Tibial nerve (tissue), 4 donors: ENCODE measurements at places on chromosomes 16 and 17. TPM values are rescaled to one million over a fixed set of nuclear protein-coding genes. Genes with fewer than 3 reads are reported as not detected.
A peak's percentile ranks its signal among the peaks of the same experiment; 100 is the strongest.

GRCh38 chr17:75240394-75241142 is 20.8 kb downstream of the GGA3 start:
- H3K4me3 ChIP-seq: no peak overlapping the region
- no peak for DNase-seq
- H3K27ac ChIP-seq: no peak overlapping the region
- no peaks in the 10 kb centered on the region for H3K27me3 ChIP-seq
- peaks cover 5% of the 10 kb centered on the region for H3K4me1 ChIP-seq
- H3K36me3 ChIP-seq: peaks cover 39% of the 10 kb centered on the region

DNA sequence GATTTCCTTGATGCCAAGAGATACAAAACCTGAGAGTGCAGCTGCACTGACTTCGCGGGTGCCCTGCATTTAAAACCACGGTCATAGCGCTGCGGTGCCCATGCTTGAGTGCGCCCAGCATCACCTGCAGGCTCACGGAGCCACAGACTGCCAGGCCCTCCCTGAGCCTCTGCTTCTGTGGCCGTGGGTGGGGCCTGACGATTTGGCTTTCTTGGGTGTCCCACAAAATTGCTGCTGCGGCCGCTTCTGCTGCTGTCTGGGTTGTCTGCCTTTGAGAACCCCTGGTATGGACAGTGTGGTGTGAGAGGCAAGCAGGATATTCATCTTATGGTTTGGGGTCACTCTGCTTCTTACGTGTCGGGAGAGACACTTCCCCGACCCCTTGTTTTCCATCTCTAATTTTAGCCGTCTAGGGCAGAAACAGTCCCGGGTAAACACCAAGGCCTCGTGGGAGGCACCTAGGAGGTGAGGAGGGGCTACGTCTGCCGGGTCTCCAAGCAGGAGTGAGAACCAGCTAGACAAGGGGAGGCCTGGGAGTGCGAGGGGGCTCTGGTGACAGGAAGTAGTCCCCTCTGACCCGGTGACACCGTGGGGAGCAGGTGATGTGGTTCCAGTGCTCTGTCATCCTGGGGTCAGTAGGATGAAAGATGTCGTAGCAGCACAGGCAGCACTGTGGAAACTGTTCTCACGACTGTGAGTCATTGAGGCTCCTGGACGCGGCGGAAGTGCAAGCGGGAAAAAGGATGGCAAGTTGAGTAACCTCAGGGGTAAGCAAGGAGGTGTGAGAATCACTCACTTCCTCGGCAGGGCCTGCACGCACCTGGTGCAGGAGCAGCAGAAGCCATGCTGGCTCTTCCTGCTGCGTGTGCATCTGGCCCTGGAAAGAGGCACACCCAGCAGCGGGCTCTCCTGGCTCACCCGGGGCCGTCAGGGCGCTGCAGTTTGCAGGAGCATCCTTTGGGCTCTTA is 176.3 kb downstream of the RPTOR start:
- H3K36me3 ChIP-seq: no peaks in the 10 kb centered on the region
- DNase-seq: no peak
- H3K4me1 ChIP-seq: peaks cover 14% of the 10 kb centered on the region
- no peak overlapping the region for H3K27ac ChIP-seq

DNA sequence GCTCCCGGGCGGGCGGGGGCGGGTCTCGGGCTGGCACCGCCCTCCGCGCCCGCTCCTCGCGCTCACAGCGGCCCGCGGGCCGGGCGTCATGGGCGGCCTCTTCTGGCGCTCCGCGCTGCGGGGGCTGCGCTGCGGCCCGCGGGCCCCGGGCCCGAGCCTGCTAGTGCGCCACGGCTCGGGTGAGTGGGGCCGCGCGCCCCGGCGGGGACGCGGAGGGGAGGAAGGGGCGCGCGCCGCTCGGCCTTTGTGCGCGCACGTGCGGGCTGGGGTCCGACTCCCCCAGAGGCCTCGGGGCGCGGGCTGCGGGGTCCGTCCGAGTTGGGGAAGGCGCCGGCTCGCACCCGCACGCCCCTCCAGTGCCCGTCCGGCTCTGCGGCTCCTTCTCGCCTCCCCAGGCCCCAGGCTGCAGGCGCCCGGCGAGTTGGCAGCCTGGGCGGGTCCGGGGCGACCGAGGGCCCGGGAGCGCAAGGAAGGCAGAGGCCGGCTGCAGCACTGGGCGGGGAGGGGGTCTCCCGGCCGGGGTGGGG is at the start of gene NME4:
Gene NME4 (plus strand): TSS at position 65 of the 527 bp plus-strand sequence. CDS start 24 bp downstream, at position 89.
- H3K36me3 ChIP-seq: no peaks in the 10 kb centered on the region
- DNase-seq: no peak
- H3K27ac ChIP-seq: peak within 1 kb of the TSS; percentile 41
- H3K27me3 ChIP-seq: no peaks in the 10 kb centered on the region
- H3K4me3 ChIP-seq: peak within 1 kb of the TSS; percentile 41

PSME3IP1 gene
- 63.0 TPM for total RNA-seq

GRCh38 chr16:17753434-17753833 is 282.7 kb upstream of the XYLT1 start:
- H3K4me1 ChIP-seq: no peaks in the 10 kb centered on the region
- no peak overlapping the region for H3K4me3 ChIP-seq
- DNase-seq: no peak
- H3K36me3 ChIP-seq: no peaks in the 10 kb centered on the region
- no peaks in the 10 kb centered on the region for H3K27me3 ChIP-seq

LAT gene
- total RNA-seq: 12.2 TPM

- no peak overlapping the region for H3K4me3 ChIP-seq
- no peaks in the 10 kb centered on the region for H3K36me3 ChIP-seq
- no peaks in the 10 kb centered on the region for H3K4me1 ChIP-seq
- no peak for DNase-seq
- H3K27me3 ChIP-seq: no peaks in the 10 kb centered on the region
These were observed 532.8 kb upstream of the SALL1 start for GRCh38 chr16:51683882-51684281.

DNA sequence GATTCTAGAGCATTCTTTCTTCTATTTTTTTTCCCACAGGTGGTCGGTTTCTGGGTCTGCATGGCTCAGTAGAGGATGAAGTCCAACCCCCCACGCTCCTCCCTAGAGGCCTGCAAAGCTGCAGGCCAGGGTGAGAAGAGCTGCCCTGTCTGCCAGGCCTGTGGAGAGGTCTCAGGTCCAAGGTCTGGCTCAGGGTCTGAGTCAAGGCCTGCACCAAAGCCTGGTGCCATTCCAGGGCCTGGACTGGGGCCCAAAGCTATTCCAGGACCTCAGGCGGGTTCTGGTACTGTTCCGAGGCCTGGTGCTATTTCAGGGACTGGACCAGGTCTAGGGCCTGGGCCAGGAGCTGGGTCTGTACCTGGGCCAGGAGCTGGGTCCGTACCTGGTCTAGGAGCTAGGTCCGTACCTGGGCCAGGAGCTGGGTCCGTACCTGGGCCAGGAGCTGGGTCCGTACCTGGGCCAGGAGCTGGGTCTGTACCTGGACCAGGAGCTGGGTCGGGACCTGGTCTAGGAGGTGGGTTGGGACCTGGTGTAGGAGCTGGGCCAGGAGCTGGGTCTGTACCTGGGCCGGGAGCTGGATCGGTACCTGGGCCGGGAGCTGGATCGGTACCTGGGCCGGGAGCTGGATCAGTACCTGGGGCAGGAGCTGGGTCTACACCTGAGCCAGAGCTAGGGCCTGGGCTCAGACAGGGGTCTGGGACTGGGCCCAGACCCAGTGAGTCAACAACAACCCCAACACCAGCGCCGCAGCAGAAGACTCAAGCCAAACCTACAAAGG is 3.4 kb downstream of the SDR42E2 start:
- no peak overlapping the region for H3K27ac ChIP-seq
- DNase-seq: no peak
- H3K4me3 ChIP-seq: no peak overlapping the region
- no peaks in the 10 kb centered on the region for H3K36me3 ChIP-seq
- peaks cover 21% of the 10 kb centered on the region for H3K27me3 ChIP-seq

- H3K4me1 ChIP-seq: no peaks in the 10 kb centered on the region
- no peaks in the 10 kb centered on the region for H3K27me3 ChIP-seq
- no peaks in the 10 kb centered on the region for H3K36me3 ChIP-seq
- DNase-seq: no peak
These were observed 415.7 kb upstream of the RBFOX1 start for GRCh38 chr16:6916946-6917345.

DNA sequence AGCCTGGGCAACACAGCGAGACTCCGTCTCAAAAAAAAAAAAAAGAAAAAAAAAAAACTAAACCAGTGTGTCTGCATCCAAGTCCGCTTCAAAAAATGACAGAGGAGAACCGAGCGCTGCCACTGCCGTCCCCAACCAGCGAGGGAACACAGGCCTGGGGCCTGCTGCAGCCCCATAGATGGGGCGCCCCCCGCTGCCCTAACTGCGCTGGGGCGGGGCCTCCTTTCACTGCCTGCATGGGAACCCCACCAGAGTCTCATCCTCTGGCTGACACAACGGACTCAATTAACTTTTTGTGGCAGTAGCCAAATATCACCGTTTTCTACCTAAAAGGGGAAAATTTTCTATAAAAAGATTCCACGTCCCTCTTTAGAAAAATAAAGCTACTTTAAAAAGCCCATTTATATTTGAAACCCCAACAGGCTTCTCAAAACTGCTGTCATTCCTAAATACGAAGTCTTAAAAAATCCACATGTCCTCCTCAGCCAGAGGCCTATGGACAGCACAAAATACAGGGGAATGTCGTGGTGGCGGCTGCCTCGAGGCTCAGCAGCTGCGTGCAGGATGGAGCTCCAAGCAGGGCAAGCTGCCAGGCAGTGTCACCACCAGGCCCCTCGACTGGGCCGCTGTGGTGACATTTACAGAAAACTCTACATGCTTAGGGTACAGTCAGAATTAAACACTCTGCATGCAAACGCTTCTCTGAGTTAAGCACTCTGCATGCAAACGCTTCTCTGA is 30.3 kb downstream of the KLHDC4 start:
- no peak overlapping the region for H3K27ac ChIP-seq
- H3K4me3 ChIP-seq: no peak overlapping the region
- peaks cover 61% of the 10 kb centered on the region for H3K36me3 ChIP-seq
- no peaks in the 10 kb centered on the region for H3K4me1 ChIP-seq
- no peaks in the 10 kb centered on the region for H3K27me3 ChIP-seq

GRCh38 chr16:8346294-8346693 is 244.0 kb downstream of the TMEM114 start:
- no peaks in the 10 kb centered on the region for H3K36me3 ChIP-seq
- no peak overlapping the region for H3K4me3 ChIP-seq
- DNase-seq: no peak
- H3K4me1 ChIP-seq: no peaks in the 10 kb centered on the region

MYOCD gene
- 0.63 TPM for total RNA-seq

GRCh38 chr17:70405492-70406220 is 236.3 kb downstream of the KCNJ2 start:
- no peak overlapping the region for H3K27ac ChIP-seq

- H3K27ac ChIP-seq: no peak overlapping the region
- H3K27me3 ChIP-seq: no peaks in the 10 kb centered on the region
- no peak overlapping the region for H3K4me3 ChIP-seq
These were observed 10.7 kb downstream of the GALNS start for GRCh38 chr16:88846088-88846487.

GRCh38 chr17:32256012-32256700 is 9.5 kb upstream of the RHBDL3 start:
- no peak overlapping the region for H3K27ac ChIP-seq
- no peaks in the 10 kb centered on the region for H3K4me1 ChIP-seq
- no peak overlapping the region for H3K4me3 ChIP-seq
- no peaks in the 10 kb centered on the region for H3K36me3 ChIP-seq
- no peak for DNase-seq

SPATA2L gene
- 11.9 TPM for total RNA-seq

DNA sequence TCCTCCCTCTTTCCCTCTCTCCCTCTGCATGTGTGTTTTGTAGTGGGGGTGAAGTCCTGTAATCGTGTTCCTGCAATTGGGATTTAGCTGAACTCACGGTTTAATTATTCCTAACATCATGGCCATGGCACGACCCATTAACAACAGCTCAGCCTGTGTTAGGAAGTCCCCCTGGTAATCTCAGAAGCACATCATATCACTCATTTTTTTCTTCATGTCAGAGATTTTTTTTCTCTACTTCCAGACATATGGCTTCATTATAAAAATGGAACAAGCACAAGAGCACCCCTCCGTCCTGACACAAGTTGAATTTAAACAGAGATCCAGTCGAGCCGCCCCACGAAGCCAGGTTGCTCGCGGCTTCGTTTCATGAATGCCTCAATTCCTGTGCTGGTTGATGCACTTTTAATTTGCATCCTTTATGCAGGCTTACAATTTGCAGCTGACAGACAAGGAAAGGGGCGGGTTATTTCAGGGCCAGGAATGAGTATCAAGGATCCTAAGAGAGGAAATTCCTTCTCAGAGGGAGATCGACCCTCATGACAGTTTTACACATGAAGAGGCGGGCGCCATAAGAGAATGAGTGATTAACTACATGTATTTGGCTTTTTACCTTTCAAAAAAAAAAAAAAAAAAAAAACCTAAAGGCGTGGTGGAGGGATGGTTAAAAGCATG is 192.9 kb downstream of the MAF start:
- no peaks in the 10 kb centered on the region for H3K36me3 ChIP-seq
- no peaks in the 10 kb centered on the region for H3K4me1 ChIP-seq
- no peaks in the 10 kb centered on the region for H3K27me3 ChIP-seq
- H3K27ac ChIP-seq: no peak overlapping the region
- no peak for DNase-seq

DNA sequence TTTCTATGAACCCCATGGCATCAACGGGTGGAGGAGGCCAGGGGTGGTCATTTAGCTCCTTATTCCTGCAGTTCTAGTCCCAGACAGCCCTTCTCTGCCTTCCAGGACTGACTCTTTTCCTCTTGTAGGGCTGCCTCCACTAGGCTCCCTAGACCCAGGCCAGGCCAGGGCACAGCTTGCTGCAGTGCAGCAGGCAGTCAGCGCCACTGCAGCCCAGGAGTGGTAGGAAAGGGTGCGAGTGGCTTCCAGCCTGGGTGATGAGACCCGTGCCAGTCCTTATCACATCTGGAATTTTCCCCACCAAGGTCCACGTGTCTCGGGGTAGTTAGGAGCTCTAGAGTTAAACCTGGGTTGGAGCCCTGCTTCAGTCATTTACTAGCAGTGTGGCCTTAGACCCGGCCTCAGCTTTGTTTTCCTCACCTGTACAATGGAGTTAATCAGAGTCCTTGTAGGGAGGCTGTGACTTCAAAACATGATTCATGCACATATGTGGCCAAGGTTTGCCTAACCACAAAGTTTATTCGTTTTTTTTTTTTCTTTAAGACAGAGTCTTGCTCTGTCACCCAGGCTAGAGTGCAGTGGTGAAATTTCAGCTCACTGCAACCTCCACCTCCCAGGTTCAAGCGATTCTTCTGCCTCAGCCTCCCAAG is 4.7 kb downstream of the SLC5A11 start:
- no peaks in the 10 kb centered on the region for H3K36me3 ChIP-seq
- DNase-seq: no peak
- H3K27ac ChIP-seq: no peak overlapping the region

OR2C1 gene
- 0.44 TPM for total RNA-seq

DNA sequence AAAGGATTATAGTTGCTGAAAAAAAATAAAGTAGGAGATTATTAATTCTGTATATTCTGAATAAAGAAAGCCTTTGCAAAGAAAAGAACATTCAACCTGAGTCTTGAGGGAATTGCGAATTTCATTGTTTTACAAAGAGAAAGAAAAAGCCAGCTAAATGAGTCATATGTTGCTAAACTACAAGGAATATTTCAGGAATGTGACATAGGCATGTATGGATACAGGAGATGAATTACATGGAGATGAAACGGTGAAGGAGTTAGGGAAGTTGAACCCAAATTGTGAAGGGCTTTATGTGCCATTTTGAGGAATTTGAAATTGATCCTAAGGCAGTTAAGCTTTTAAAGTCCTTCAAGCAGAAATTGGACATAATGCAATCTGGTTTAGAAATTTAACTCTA is 177.3 kb upstream of the RBL2 start:
- H3K4me1 ChIP-seq: no peaks in the 10 kb centered on the region
- H3K36me3 ChIP-seq: peaks cover 6% of the 10 kb centered on the region
- no peak overlapping the region for H3K27ac ChIP-seq
- H3K4me3 ChIP-seq: no peak overlapping the region
- DNase-seq: no peak
- H3K27me3 ChIP-seq: no peaks in the 10 kb centered on the region
